ENCODE measurements at places on chromosomes 5 and 9.

- DNase-seq: no peak
These were observed 72.2 kb downstream of the SNX18 start for GRCh38 chr5:54589786-54590185.

DNA sequence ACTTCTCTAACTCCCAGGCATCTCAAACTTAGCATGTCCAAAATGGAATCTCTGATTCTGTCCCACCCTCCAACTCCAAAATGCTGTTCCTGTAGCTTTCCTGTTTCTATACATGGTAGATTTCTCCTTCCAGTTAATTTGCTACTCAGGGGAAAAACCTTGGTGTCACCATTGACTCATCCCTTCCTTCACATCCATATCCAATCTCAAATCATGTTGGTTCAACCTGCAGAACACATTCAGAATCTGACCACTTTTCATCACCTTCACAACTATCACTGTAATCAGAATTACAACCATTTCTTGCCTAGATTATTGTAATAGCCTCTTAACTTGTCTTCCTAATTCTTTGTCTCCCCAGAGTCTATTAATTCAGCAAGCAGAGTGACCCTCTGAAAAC is 10.8 kb downstream of the RIOK2 start:
- no peak for DNase-seq

DNA sequence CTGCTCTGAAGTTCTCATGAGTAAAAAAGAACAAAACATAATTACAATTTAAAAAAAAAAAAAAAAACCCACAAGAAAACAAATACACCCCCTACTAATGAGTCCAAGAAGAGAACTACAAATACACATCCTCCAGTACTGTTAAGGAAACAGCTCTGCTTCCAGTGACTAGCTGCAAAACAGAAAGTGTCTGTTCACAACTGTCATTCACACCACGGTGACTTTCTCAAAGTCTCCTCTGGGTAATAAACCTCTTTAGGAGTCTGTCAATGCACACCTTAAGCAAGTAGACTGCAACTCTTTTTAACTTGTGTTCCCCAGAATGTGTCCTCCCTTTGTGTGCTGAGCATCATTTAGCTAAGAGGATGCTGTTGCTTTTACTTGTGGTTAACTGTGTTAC is 6.2 kb downstream of the REEP5 start:
- no peak for DNase-seq

DNA sequence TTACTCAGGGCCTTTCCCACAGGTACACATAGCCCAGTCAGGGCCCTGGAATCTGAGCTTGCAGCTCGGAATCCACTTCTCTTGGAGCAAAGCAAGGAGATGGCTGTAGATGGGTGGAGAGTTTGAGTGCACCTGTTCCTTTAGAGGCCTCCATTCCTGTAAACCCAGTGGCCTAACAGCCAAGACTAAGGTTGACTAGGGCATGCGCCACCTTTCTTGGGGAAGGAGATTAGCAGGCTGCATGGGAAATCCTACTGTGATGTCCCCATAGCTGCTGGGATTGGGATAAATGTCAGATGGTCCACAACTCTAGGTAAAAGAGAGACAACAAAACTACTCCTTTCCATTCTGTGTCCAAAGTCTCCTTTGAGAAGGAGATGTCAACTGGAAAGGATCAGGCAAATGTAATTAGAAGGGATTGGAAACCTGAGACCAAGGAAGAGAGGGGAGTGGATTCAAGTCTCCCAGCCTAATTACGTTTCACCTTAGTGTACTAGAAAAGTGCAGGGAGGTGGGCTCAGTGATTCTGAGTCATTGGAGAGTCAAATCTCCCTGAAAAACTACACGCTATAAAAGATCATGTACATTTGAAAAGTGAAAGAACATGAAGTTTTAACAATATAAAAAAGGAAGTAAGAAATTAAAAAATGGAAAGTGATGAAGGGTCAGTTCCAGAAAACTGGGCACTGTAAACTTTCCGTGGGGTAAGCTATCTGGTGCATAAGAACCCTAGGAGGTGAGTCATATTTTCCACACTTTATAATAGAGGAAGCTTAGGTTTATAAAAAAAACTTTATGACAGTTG is 104.2 kb downstream of the SEC61B start:
- no peak for DNase-seq

- DNase-seq: no peak
These were observed 104.1 kb downstream of the TSSK1B start for GRCh38 chr5:113330533-113331208.

DNA sequence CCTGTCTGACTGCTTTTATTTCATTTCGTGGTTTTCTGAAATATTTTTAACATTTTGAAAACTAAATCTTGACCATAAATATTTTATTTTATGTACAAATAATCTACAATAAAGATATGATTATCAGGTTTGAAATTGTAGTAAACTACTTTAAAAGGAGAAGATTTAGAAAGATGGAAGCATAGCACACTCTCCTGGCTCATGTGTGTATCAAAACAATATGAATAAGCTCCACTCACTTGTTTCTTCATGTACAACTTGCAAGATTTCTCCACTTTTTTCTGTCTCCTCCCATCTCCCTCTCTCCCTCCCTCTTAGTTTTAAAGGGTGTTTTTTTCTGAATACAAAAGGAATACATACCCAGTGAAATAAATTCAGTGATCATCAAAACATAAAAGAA is 15.4 kb upstream of the VPS13A start:
- no peak for DNase-seq

DNA sequence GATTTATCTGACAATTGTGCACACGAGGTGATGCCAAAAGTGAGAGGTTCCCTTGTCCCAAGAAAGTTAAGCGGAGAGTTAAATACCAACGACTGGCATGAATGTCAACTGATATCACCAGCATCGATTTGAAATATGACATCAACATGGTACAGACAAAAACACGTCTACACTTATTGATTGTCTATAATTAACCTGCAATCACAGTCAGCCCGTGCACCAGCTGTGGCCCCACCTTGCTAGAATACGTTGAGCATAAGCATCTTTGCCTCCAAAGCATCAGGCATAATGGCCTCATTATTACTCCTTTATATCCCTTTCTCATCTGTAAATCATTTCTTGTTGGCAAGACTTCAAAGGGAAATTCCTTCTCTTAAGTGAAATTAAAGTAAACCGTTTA is 625.4 kb downstream of the IRX1 start:
- DNase-seq: no peak

GRCh38 chr9:19441730-19442129 is 32.9 kb downstream of the ACER2 start:
- DNase-seq: no peak

- DNase-seq: no peak
These were observed 2.3 kb upstream of the PLK2 start for GRCh38 chr5:58462154-58462553.

DNA sequence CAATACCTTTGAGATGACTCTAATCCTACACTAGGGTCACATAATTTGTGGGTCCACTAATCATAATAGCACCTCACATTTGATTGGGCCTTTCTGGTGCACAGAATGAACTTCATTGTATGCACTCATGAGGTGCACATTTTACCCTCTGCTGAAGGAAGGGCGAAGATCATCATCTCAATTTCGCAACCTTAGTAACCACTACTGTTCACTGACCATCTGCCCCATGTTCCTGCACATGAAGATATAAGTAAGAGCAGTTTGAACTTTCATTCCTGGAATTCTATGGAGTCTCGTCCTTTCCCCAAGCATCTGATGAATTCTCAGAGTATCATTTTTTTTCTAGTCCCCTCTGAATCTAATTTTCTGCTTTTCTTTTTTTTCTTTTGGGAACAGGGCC is 21.2 kb downstream of the GAS1 start:
- DNase-seq: no peak

DNA sequence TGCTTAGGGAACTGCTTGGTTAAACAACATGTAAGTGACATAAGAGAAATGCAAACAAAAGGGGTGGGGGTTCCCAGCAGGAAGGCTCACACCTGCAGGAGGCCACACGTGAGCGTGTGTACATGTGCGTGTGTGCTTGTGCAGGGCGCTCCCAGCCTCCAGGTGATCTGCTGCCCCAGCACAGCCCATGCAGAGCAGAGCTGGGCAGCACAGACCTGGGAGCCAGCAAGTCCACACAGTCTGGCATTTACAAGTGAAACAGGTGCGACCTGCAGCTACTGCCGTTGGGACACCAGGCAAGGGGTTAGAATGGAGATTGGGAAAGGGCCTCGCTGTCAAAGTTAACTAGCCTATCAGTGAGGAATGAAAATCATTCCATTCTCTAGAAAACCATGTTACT is 41.8 kb downstream of the GRAMD2B start:
- no peak for DNase-seq

DNA sequence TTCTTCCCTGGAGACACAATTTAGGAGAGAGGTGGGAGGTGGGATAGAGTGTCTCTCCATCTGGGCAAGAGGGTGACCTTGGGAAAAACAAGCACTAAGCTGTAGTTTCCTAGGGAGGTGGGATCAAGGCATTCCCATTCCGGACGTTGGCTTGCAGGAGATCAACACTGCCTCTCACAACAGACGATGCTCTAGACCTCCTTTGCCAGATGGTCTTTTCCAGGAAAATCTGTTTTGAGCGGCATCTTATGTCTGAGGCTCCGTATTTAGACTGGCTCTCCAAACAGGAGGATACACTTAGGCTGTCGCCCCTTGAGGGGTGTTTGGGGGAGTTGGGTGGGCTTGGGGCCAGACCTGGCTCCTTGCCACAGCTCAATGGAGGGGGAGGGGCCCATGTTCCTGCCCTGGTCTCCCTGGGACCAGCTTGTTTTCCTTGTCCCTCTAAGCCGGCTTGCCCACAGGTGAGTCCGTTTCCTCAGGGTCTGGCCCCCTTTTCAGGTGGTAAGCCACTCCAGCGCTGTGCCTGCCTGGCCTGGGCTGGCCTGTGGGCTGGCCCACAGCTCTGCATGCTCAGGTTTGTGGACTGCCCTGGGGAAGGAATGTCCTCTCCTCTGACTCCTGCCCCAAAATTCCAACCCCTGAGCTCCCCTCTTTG is 2.4 kb downstream of the PSD2 start:
- DNase-seq: no peak

GRCh38 chr5:174532455-174533453 is 191.6 kb upstream of the MSX2 start:
- no peak for DNase-seq

Measured in activated effector memory CD4-positive, alpha-beta T cell treated with Interleukin-2 at 50 U/mL for 16 hours (primary cell).